ENCODE measurements at places on chromosomes 3 and 15.

GRCh38 chr3:15535732-15536131, 14.2 kb upstream of the COLQ start:
- DNase-seq: peak; percentile 20

DNA sequence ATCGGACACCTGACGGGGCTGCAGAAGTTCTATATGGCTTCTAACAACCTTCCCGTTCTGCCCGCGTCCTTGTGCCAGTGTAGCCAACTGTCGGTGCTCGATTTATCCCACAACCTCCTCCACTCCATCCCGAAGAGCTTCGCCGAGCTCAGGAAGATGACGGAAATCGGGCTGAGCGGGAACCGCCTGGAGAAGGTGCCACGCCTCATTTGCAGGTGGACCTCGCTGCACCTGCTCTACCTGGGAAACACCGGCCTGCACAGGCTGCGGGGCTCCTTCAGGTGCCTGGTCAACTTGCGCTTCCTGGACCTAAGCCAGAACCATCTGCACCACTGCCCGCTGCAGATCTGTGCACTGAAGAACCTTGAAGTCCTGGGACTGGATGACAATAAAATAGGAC, 9.8 kb upstream of the LRRC34 start:
- no peak for DNase-seq

GRCh38 chr3:98233468-98233867, 30.6 kb upstream of the OR5H6 start:
- no peak for DNase-seq

GRCh38 chr15:58258501-58259292, 120.5 kb downstream of the AQP9 start:
- peak; percentile 46 for DNase-seq

DNA sequence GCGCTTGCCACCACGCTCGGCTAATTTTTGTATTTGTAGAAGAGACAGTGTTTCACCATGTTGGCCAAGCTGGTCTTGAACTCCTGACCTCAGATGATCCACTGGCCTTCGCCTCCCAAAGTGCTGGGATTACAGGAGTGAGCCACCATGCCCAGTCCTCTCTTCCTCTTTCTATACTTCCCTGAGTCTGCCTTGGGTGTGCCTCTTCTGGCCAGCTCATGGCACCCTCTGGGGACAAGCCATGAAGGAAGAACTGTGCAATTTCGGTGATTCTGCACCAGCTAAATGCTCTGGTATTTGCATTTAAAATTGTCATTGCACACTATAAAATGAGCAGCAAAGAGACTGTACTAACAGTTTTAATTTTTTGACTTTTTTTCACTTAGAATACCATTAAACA, 66.6 kb downstream of the IL20RB start:
- no peak for DNase-seq
